ENCODE measurements at places on chromosomes 6 and 20. TPM values are rescaled to one million over a fixed set of nuclear protein-coding genes. Genes with fewer than 3 reads are reported as not detected.

GRCh38 chr6:10048370-10049297 lies 366.2 kb downstream of the TFAP2A start:
- DNase-seq = no peak

DNA sequence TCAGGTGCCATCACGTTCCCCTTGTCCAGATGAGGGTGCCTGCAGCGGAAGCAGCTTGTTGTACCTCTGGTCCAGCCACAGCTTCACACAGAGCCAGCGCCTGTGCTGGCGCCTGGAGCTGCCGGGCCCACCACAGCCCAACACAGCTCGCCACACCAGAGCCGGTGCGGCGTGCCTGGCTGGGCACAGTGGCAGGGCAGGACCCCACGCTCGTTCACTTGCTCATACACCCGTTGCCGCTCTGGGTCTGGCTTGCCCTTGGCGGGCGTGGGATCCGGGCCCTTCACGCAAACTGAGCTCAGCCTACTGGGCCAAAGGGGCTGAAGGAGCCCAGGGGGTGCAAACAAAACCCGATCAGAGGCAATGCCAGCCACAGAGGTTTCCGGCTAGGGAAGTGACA lies 492.5 kb upstream of the MANEA start:
- DNase-seq = no peak

DNA sequence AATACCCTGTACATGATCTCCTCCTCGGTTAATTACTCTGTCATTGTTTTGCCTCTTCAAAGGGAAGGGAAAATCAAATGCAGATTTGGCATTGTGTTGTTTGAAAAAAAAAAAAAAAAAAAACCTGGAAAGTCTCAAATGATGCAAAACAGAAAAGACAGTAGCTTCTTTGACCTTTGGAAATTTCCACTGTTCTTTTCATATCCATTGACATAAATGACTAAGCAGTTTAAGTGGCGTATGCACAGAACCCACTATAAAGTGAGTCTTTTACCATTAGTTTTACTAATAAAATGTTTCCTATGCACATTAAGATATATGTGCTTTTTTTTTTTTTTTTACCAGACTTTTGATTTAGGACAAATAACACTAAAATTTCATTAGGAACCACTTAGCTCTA lies 704.3 kb downstream of the TFAP2A start:
- no peak for DNase-seq

DNA sequence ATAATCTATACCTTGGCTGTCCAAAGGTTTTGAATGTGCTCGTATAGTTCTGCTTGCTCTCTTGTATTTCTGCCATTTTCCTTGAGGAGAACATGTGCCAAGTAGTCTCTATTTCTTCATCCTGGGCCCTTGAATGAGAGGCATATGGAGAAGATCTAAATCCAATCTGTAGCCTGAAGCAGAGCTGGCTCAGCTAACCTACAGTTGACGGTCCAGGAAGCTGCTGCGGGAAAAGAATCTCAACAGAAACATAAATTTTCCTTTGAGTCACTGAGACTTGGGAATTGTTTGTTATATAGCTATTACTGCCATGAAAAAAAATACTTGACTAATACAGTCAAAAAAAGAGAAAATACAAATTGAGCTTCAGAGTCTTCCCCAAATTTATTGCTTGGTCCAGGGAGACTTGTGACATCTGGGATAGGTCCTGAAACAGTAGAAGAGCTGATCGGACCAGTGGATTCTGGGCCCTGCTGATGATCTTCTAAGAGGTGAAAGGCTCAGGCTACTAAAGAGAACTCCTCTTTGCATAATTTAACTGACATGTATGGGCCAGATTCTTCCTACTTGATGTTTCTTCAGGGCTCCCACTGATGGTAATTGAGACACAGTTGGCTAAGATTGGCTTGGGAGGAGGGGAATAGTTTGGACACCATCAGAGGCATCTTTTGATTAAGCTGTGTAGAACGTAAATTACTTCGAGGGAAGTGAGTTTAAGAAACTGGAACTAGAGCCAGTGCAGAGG lies 29.9 kb upstream of the PLCB4 start:
- DNase-seq = peak; percentile 72

DNA sequence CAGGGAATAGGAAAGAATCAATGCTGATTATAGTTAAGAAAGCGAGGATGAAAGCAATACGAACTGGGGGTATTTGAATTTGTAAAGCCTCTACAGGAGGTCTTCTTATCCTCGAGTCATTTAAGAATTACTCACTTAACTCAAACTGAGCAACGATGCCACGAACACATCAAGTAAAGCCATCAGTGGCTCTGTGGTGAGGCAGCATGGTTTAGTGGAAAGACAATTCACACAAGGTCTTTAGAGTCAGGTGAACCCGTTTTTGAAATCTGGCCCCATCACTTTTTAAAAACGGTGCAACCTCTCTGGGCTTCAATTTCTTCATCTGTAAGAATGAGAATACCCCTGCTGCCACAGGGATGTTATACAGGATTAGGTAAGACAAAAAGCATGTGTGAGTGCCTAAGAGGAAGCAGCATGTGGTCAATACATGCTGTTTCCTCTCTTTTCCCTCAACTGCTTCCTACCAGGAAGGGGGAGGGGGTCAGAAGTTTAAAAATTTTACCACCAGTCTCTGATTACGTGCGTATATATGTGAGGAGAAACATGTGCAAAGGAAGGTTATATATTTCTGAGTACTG lies 162.0 kb downstream of the BTBD9 start:
- no peak for DNase-seq

DNA sequence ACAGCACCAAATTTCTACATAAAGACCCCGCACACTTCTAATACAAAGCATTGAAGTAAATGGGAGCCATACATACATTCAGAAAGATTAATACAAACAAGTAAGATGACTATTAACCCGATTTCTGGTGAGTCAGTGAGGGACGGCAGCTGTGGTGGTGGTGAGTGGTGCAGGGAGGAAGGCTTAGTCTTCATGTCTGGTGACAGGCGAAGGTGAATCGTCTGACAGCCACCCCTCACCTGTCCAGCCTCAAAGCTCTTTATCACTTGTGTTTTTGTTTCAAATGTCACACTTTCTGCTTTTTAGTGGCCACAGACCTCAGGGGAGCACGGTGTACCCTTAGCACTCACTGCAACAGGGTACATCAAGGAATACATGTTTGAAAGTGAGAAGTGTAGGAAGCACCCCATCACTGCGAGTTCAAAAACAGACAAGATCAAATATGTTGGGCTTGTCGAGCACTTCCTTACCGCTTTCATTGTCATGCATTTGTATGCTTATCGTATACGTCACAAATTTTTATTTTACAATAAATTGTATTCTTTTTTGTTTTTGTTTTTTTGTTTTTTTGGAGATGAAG lies 63.5 kb downstream of the IRF4 start:
- DNase-seq = no peak

DNA sequence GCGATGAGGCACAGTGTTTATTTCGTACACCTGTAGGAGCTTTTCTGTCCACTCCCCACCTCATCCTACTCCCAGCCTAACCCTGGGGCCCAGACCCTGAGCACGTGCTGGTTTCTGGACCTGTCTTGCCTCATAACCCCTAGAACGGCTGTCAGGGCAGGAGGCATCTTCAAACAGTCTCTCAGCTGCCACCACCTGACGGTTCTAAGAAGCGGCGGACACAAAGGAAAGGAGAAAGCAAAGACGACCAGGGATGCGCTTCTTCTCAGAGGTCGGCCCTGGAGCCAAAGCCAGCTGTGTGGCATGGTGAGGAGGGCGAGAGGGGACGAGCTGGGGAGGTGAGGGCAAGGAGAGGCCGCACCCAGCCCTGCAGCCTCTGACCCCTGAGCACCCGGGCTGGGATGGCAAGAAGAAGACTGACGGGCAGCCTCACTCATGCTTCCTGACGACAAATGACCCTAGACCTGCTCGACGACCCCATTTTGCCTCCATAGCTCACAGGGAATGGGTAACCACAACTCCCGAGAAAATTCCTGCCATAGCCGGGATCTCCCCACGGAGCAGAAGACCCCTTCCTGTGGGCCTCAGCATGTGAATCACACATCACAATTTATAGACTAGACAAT lies 62.1 kb downstream of the WDR27 start:
- DNase-seq = no peak

DNA sequence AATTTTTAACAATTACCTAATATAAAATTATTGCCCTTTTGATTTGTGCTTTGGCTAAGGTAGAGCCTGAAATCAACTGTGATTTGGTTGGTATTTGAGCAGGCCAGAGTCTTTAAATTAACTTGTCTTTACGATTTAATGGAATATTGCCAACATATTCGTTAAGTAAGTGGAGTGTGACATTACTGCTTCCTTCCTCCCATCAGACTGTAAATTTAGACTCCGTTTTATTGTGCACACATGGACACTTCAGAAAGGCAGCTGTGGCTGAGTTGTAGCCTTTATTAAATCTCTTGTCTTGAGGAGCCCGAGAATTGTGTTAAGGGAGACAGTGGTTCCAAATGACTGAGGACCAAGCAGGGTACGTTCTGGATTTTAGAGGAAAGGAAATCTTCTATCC lies 57.4 kb downstream of the CAP2 start:
- DNase-seq = no peak

- DNase-seq = peak; percentile 41
Measured at GRCh38 chr6:56902641-56903464, 52.1 kb upstream of the BEND6 start.

DNA sequence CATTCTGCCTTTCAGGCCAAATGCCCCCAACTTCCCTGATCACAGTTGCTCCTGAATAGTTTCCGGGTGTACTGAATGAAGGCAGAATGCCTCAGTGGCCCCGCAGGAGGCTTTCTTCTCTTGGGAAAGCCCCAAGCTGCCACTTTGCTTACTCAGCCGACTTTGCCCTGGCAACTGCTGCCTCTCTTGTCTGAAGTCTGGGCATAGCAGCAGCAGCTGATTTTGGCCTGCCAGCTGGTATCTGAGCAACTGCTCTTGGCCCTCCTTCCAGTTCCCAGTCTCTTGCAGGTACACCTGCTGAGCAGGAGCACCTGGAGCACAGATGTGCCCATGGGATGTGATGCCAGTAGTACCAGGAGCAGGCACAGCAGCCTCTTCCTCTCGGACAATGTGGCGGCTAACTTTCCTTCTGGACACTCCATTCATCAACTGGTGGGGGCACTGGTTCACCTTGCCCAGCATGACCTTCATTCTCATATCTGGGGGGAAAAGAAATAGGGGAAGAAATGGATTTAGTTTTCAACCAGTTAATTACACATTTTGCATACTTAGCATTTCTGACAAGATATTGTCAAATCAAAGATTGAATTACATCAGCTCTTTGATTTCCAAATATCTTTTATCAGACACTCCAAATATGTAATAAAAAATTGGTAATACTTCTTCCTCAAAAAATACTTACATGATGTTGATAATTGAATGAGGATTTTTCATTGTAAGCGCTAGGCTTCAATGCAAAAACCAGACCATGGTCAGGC lies 468.2 kb downstream of the PKHD1 start:
- DNase-seq = no peak

Gene SNTA1
- 11.2 TPM for polyA plus RNA-seq
